ENCODE measurements at places on chromosomes 7 and 10. TPM values are rescaled to one million over a fixed set of nuclear protein-coding genes. Genes with fewer than 3 reads are reported as not detected.

DNA sequence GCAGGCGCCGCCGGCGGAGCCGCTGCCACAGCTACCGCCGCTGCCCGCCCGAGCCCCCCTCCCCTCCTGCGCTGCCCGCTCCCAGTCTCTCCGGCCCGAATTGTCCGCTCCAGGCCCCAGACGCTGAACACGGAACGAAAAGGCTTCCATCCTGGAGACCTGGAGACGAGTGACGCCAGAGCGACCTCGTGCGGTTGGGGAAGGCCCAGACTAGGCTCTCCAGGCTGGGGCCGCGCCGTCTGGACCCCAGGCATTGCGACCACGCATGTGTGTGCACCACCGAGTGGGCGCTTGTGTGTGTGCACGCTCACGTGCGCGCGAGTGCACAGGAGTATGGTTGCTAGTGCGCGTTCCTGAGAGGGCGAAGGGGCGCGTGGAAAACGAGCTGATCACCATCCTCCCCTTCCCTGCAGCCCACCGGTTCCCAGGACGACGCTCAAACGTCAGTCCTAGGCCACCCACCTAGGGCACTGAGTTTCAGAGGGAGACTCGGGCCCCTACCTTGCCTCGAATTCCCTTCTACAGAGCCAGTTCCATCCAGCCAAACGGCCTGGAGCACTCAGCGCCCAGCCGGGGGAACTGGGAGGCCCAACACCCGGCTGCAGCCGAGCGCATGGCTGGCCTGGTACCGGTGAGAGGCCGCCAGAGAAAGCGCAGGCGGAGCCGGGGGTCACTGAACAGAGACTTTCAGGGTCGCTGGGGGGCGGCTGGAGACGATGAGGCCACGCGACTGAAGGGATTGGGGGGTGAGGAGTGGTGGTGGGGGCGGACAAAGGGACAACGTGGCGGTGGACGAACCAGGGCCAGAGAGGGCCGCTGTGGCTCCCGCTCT lies 11.6 kb downstream of the LBX1 start:
- H3K36me3 ChIP-seq = no peaks in the 10 kb centered on the region
- H3K27ac ChIP-seq = no peak overlapping the region
- H3K4me1 ChIP-seq = no peaks in the 10 kb centered on the region
- peaks cover 84% of the 10 kb centered on the region for H3K27me3 ChIP-seq
- peak; percentile 88 for DNase-seq

DNA sequence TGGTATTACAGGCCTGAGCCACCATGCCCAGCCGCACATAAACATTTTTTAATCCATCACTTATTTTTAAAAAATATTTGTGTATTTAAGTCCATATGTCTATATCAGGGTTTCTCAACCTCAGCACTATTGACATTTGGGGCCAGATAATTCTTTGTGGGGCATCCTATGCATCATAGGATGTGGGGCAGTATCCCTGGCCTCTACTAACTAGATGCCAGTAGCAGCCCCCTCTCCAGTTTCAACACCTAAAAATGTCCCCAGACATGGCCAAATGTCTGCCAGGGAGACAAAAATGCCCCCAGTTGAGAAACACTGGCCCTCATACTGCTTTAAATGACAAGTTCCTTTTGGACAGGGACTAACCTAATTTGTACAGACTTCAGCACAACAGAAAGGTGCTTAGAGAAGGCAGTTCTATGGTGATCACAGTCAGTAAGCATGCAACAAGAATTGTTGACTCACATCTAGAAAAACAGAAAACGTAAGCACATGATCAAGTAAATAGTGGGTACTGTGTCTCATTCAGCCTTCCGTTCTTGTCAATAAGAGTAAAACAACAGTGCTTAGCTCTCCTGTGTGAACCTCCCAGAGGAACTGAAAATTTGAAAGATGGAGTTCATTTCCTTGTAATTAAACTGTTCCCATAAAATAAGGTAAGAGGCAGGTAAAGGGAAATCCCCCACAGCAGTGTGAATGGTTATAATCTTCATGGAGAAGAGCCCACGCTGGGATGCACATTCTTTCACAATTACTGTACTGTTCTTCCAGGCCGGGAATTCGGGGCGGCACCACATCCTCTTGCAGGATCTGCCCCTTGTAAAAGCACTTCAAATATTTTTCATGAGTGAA lies 17.3 kb upstream of the ADRB1 start:
- no peak overlapping the region for H3K4me3 ChIP-seq
- no peaks in the 10 kb centered on the region for H3K27me3 ChIP-seq
- H3K4me1 ChIP-seq = peaks cover 2% of the 10 kb centered on the region
- peak overlapping the region; percentile 59 for H3K27ac ChIP-seq

The EN2 gene
- polyA plus RNA-seq = 0.02 TPM

The CYP3A4 gene
- not detected for polyA plus RNA-seq

GRCh38 chr7:607938-608337 lies 88.3 kb upstream of the PDGFA start:
- peaks cover 10% of the 10 kb centered on the region for H3K36me3 ChIP-seq
- no peak overlapping the region for H3K27ac ChIP-seq
- H3K4me1 ChIP-seq = no peaks in the 10 kb centered on the region
- H3K27me3 ChIP-seq = no peaks in the 10 kb centered on the region
- no peak for DNase-seq

DNA sequence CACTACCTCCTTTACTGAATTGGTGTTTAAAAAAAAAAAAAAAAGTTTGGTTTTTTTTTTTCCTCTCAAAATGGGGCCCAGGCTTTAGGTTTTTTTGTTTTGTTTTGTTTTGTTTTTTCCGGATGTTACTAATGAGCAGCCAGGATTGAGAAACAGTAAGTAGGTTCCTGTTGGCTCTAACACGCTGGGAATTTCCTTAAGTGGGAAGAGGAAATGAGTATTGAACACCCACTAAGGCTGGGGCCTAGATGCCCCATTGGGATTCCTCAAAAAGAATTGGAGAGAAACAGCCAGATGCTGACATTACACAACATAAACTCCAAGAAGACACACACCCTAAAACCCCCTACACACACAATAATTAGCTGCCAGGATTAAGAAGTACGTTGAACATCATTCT lies 102.2 kb upstream of the NANOS1 start:
- peaks cover 2% of the 10 kb centered on the region for H3K4me1 ChIP-seq
- no peaks in the 10 kb centered on the region for H3K27me3 ChIP-seq
- H3K27ac ChIP-seq = no peak overlapping the region
- no peaks in the 10 kb centered on the region for H3K36me3 ChIP-seq

DNA sequence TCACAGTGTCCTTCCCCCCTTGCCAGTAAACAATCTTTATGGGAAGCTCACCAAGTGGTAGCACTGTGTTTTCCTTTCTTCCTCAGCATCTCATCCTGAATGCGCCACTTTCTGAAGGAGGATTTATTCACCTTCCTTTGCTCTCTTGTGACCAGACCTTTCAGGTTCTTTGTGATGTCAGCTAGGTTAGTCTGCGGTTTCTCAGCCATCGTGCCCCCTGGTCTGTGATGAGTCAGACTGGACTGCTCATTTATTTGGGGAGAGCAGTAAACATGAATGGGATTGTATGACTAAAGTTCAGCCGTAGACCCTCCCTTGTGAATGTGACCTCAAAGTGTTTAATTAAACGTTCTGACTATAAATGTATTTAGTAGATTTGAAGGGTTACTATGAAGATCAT lies 235.1 kb upstream of the CELF2 start:
- H3K27me3 ChIP-seq = no peaks in the 10 kb centered on the region
- no peaks in the 10 kb centered on the region for H3K36me3 ChIP-seq
- H3K4me3 ChIP-seq = no peak overlapping the region
- DNase-seq = no peak
- H3K4me1 ChIP-seq = no peaks in the 10 kb centered on the region

The IFIT1B gene
- polyA plus RNA-seq = 0.03 TPM

DNA sequence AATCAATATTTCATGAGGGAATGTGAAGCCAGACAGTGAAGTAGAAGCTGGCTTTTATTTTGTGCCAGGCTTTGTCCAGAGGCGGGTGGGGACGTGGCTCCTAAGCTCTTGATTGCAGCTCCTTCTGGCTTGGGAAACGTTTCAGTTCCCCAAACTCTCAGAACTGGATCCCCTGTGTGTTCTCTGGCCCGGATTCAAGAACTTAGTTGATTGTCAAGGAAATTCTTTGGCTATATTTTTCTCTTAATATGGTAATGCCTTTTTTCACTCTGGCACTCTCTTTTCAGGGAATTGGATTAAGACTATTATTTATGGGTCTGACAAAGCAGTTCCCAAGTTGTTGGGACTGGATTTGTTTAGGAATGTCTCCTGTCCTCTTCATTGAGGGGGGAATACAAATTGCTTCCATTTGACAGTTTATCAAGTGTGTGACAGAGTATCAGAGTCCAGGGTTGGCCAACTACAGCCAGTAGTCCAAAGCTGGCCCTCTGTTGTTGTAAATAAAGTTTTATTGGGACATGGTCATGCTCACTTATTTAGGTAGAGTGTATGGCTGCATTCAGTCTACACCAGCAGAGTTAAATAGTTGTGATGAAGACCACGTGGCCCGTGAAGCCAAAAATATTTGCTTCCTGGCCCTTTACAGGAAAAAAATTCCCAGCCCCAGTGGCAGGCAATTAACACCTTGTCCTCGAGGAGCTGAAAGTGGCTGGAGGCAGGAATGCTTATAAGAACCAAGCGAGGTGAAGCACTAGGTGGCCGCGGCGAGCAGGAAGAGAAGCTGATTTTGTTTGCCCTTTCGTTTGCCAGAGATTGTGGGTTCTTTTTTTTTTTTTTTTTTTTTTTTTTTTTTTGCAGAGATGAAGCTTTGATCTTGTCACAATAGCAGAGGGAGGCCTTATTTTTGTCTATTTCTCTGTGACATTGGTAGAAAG lies 34.3 kb downstream of the HTRA1 start:
- peak overlapping the region; percentile 83 for H3K27ac ChIP-seq
- H3K27me3 ChIP-seq = no peaks in the 10 kb centered on the region
- H3K36me3 ChIP-seq = peaks cover 1% of the 10 kb centered on the region
- H3K4me1 ChIP-seq = no peaks in the 10 kb centered on the region
- DNase-seq = no peak
- no peak overlapping the region for H3K4me3 ChIP-seq

Measured in SK-N-SH (cell line).